Small intestine (tissue), 16 donors: ENCODE measurements at places on chromosomes 7 and 10.

- H3K27ac ChIP-seq = no peak overlapping the region
- DNase-seq = peak; percentile 47
- H3K36me3 ChIP-seq = peaks cover 2% of the 10 kb centered on the region
- no peaks in the 10 kb centered on the region for H3K4me1 ChIP-seq
- no peaks in the 10 kb centered on the region for H3K27me3 ChIP-seq
These were observed 46.3 kb downstream of the PLEKHA8 start for GRCh38 chr7:30074422-30075030.

GRCh38 chr7:64183126-64183742 lies 23.8 kb upstream of the ZNF735 start:
- no peaks in the 10 kb centered on the region for H3K36me3 ChIP-seq
- no peak overlapping the region for H3K27ac ChIP-seq
- no peaks in the 10 kb centered on the region for H3K4me1 ChIP-seq
- H3K4me3 ChIP-seq = no peak overlapping the region
- H3K27me3 ChIP-seq = no peaks in the 10 kb centered on the region
- no peak for DNase-seq

GRCh38 chr10:45106236-45106856 lies 105.6 kb downstream of the ZNF22 start:
- H3K4me1 ChIP-seq = no peaks in the 10 kb centered on the region
- H3K4me3 ChIP-seq = no peak overlapping the region
- H3K27ac ChIP-seq = no peak overlapping the region

DNA sequence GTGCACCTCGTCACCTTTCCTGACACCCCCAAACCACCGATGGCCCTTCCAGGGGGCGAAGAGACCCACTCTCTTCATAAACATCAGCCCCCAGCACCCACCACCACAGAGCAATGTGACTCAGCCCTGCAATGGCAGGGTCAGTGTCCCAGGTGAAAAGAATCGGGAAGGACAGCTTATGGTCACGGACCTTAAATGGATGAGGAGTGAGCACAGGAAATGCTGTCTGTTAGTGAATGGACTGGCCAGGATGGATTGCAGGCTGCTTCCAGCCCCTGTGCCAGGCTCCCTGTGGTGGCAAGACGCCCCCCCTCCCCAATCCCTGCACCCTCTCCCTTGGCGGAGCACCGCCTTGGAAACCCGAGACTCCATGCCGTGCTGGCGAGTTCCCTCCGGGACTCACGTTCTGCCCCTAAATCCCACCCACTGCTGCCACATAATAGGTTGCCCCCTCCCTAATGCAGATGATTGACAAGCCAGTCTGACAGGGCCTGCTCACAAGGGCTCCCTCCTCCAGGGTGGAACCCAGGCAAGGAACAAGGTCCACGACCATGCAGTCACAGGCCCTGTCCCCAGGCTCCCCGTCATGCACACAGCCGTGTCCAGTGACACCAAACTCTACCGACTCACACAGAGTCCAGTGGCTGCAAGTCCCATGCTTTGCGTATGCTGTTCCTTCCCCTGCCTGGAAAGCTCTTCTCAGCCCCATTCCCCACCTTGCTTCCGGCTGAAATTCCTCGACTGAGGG lies 7.3 kb downstream of the ASB13 start:
- DNase-seq = peak; percentile 54
- no peak overlapping the region for H3K4me3 ChIP-seq
- H3K27me3 ChIP-seq = no peaks in the 10 kb centered on the region
- peaks cover 22% of the 10 kb centered on the region for H3K4me1 ChIP-seq
- peak overlapping the region; percentile 82 for H3K27ac ChIP-seq
